Activated CD4-positive, alpha-beta T cell treated with anti-CD3 and anti-CD28 coated beads, Interleukin-10, Interleukin-2, amounts not matched to agents 100 ng/mL and 50 ng/mL, durations not matched to agents 16 hours and 8 hours (primary cell): ENCODE measurements at places on chromosomes 5 and 9.

DNA sequence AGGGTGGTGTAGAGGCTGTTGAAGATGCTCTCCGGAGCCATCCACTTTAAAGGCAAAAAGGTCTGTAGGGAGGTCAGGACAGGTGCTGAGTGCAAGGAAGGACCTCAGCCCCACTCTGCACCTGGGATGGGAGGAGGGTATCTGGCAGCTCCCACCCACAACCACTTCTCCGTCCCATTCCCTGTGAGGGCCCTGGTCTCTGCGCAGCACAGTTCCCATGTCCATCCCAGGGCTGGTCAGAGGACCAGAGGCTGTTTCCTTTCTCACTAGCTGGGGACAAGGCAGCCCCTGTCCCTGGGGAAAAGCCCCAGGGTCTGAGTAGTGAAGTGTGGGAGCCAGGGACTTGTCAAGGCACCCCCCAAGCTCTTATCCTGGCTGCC lies 33.7 kb upstream of the CSF1R start:
- DNase-seq = no peak

- no peak for DNase-seq
Observed at GRCh38 chr5:78792345-78793055, 143.9 kb upstream of the LHFPL2 start.

- no peak for DNase-seq
Observed at GRCh38 chr5:159836691-159837090, 79.6 kb upstream of the ADRA1B start.

DNA sequence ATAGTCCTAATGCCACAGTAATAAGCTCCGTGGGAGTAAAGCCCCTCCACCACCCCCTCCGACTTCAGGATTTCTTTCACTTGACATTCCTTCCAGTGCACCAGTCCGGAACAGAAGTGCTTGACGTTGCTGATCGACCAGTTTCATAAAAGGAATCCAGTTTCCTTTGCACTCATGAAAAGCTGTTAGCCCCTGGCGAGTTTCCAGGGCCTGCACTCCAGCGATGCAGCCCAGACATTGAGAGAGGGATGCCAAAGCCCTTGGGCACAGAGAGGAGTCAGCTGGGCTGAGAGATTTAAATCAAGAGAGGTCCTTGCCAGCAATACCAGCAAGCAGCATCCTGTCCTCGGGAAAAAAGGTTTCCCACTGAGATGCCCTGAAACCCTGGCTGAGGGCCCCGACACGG lies 170.1 kb downstream of the GABBR2 start:
- no peak for DNase-seq

DNA sequence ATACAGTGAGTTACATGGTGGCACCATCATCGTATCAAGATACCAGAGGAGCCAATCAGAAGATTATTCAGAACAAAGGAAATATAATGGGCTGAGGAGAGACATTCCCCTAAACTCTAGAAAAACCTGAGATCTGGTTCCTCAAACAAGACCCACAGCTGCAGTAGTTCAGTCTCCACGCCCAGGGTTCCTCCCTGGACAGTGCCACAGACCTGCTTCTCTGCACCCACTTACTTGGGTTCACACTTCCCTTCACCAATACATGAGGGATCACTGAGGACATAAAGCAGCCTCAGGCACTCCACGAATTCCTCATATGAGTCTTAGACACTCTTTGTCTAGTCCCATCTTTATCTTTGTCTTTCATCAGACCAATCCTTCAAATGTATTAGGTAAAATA lies 101.7 kb downstream of the APTX start:
- DNase-seq = no peak

- peak; percentile 63 for DNase-seq
Observed at GRCh38 chr5:163506726-163507125, 1.3 kb downstream of the MAT2B start.

DNA sequence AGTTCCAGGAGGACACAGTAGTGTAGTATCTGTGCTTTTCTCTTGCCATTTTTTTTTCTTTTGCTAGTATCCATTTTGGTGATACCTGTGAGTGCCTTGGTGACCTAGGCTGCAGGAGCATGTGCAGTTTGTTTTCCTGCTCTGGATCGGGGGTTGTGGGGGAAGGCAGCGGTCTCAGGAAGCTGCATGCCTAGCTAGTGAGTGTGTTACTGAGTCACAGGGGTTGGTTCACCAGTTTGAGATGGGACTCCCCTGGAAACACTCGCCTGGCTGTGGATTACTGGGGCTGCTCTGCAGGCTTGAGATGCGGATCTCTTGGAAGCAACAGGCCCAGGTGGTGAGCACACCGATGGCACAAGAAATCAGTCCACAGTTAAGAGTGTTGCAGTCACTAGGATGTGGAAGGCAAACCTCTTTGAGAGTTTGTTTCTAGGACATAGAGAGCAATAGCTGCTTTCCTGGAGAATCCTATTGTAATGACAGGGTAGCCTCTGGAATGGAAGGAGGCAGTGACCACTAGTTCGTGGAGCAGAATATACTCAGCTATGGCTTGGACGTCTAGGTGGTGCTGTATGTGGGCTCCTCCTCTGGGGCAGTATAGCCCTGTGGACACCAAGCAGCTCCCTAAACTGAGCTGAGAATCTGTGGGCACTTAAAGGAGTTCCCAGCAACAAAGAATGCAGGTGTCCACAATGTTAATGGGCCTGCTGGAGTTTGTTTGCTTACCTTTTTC lies 20.0 kb upstream of the SPATA31E1 start:
- DNase-seq = no peak
